ENCODE measurements at places on chromosomes 2 and 18.

DNA sequence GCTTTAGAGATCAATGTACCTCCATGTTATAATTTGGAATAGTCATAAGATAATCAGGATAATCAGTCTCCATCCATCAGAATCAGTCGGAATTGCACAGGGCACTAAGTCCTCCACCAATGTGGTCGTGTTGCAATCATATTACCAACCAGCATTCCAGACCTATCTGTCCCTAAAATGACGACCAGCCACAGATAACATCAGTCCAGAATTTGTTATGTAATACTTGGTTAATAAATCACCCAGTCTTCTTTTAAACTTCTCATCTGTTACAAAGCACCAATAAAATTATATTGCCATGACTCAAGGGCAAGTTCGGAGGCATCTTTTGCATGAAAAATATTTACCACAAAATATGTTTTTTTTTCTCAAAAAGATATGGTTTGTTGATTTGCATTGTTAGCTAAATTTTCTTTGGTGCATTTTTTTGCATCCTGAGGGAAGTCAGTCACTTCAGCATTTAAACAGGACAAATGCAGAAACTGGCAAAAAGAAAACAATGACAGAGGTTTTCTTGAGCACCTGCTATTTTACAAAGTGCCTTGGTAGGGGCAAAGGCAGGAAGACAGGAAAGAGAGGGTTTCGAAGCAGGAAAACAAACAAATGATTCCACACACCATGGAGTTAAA is 29.3 kb downstream of the PIEZO2 start:
- no peak for DNase-seq

- no peak for DNase-seq
These were observed 4.2 kb upstream of the PAX8 start for GRCh38 chr2:113282747-113283533.

- DNase-seq = no peak
These were observed 55.7 kb downstream of the IRS1 start for GRCh38 chr2:226743915-226744314.

DNA sequence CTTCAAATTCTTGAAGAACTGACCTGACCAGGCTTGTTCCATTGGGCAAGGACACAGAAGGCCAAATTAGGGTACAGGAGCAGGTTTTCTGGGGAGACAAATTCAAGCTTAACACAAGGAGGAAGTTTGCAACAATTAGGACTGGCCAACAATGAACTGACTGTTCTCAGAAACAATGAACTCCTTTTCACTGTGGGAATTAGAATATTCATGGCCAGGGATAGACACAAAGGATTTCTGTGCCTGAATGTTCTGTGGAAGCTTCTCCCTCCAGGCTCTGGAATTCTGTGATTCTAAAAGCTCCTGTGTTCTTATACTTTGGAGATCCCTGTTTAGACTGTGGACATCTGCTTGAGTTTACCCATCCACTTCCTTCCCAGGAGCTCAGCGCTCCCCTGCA is 15.2 kb downstream of the SMYD1 start:
- DNase-seq = no peak

GRCh38 chr2:211248841-211249240 is 692.4 kb downstream of the CPS1 start:
- no peak for DNase-seq

- no peak for DNase-seq
These were observed 43.6 kb downstream of the VIT start for GRCh38 chr2:36740061-36740460.

DNA sequence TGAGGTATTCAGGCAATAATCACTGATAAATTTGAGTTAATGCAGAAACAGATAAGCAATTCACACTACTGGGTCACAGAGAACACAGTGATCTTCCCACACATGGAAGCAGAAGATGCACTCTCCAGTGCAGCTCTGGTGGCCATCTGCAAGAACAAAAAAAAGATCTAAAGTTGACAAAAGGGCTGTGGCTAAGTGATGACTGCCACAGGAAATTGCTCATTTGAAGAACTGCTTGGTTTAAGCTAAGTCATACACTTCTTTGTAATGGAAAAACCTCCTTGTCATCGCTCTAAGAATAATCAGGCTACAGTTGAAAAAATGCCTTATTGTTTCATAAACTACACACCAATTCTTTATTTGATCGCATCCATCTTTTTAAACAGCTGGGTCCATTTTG is 115.1 kb downstream of the DTNB start:
- DNase-seq = no peak

DNA sequence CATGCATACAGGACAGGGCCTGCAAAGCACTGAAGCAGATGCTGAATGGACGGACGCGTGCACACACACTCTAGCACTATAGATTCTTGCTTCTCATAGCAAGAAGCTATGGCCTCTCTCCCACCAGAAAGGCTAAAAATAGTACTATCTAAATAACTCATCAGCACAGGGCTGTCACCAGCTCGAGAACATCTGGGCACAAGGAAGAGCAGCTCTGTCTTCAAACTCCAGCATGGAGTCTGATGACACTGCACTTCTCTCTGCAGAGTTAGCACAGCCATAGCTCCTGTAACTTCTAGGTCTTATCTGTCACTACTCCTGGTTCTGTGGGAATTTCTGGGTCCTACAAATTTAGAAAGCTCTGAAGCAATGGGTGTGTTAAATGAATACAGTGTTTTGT is 123.5 kb downstream of the MYO5B start:
- DNase-seq = no peak

DNA sequence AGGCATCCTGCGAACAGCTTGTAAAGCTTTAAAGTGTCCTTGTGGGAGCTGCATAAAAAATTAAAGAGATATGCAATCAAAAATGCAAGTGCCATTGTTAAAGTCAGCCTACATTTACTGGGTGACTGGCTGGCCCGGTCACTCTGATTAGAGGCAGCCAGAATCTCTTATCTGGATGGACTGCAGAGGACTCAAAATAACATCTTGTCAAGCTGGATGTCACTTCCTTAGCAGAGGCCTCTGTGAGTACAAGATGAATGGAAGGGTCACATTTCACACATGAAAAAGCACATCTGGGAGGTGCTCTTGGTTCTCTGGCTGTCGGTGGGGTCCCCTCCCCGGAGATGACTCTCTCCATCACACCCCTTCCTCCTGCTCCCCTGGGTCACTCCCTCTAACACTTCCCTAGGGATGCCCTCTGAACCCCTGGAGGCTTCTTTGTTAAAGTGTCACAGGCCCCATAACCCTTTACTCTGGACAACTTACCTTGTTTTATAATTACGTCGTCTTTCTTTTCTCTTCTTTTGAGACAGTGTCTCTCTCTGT is 122.1 kb downstream of the SH3BP4 start:
- DNase-seq = no peak

- no peak for DNase-seq
These were observed 305.3 kb downstream of the NDUFA10 start for GRCh38 chr2:239719791-239720360.

DNA sequence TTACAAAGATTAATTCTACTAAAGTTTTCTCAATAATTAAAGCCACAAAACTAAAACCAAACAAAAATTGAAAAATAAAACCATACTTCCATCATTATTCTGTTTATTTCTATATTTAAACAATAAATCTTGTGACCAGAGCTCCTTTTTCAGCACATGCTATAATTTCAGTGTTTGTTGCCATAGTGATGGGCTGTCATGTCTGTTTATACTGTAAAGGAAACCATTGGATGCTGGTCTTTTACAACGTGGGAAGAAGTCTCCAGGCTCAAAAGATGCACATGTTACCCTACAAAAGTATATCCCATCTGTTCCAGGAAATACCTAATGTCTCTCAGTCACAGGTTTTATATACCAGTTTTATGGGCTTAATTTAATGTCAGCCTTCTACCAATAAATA is 100.1 kb upstream of the MC2R start:
- DNase-seq = no peak

DNA sequence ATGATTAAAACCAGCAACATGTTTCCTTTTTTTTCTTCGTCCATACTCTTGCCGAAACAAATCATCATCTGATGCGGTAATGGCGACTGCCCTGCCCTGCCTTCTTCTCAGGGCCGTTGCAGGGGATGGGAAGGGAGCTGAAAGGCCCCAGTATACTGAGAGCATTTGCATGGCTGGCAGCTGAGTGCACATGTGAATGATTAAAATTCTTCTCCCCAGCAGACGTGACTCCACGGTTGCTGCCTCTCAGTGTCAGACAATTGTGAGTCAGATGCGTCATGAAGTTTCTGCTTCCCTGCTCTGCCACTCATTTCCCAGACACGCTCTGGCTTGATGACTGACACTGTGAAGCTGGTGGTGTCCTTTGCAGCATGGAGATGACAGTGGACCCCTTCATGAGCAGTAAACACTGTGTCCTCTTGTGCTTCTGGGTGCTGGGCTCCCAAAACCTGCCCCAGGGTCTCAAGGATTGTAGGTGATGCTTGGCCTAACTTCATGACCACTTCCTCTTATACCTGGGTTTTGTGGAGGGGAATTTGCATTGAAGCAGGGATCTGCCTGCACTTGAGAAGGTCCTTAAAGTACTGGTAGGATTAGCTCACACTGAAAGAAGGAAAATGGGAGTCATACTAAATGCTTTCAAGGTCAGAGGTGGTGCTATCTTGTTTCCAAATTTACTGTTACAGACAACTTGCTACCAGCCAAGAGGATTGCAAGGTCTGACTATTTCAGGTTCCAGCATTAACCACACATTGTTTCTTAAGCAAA is 222.5 kb upstream of the COPS8 start:
- DNase-seq = no peak

- DNase-seq = no peak
These were observed 23.4 kb upstream of the STAT1 start for GRCh38 chr2:191037351-191037750.

GRCh38 chr2:121095257-121096080 is 189.5 kb downstream of the TFCP2L1 start:
- no peak for DNase-seq

- no peak for DNase-seq
These were observed 90.2 kb upstream of the SPATS2L start for GRCh38 chr2:200216310-200216709.

GRCh38 chr18:8607776-8608742 is 1.2 kb upstream of the RAB12 start:
- DNase-seq = no peak

All from stimulated activated CD8-positive, alpha-beta memory T cell treated with anti-CD3 and anti-CD28 coated beads, Interleukin-7, amount 100 ng/mL, for 1 hour (primary cell).